Cortex of kidney (tissue), 1 donor: ENCODE measurements at places on chromosomes 16 and 17.

GRCh38 chr17:56440419-56440818 is 153.1 kb upstream of the NOG start:
- DNase-seq, result no peak

DNA sequence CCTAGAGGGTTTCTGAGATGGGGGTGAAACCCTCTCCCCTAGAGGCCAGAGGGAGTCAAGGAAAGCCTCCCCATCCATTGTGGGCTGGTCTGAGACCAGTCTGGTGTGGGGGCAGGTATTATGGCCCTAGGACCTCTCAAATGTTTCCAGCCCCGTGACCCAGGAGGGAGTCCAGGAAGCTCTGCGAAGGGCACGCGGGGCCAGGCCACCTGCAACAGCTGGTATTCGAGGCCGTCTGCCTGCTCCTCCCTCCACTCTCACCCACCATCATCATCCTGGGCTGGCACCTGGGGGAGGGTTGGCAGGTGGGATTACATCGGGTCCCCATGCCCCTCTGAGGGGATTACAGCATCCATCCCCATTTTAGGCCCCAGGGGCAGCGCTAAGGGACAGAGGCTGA is 38.1 kb upstream of the DLX4 start:
- no peak for DNase-seq

- no peak for DNase-seq
Measured at GRCh38 chr17:10360578-10360977, 12.2 kb downstream of the MYH13 start.

DNA sequence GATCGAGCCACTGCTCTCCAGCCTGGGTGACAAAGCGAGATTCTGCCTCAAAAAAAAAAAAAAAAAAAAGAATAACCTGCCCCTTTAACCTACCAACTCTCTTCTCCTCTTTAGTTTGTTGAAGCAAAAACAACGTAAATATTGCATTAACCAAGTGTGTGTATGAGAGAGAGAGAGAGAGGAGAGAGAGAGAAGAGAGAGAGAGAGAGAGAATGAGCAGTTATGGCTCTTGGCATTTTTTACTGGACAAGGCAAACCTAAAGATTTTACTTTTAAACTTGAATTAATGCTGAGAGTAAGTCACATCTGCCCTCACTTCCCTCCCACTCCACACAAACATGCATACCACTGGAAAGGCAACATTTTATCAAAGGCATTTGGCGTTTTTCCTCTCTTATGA is 3.0 kb upstream of the SLFN5 start:
- DNase-seq, result no peak

DNA sequence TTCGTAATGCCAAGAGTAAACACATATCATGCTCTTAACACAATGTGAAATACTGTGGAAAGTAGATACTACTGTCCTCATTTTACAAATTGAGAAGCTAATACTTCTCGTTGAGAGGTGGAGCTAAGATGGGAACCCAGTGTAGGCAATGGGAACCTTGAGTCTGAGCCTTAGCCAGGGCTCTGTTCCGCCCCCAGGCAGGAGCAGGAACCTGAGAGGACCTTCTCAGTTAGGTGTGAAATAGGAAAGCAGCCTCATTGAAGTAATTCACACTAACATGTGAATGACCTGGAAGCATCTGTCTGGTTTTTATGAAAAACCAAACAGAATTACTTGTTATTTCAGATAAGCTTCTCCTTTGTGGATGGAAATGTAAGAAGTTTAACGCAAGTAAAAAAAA is 62.6 kb upstream of the RBFOX1 start:
- DNase-seq, result no peak

- no peak for DNase-seq
Measured at GRCh38 chr16:49623501-49624266, 232.2 kb downstream of the ZNF423 start.

DNA sequence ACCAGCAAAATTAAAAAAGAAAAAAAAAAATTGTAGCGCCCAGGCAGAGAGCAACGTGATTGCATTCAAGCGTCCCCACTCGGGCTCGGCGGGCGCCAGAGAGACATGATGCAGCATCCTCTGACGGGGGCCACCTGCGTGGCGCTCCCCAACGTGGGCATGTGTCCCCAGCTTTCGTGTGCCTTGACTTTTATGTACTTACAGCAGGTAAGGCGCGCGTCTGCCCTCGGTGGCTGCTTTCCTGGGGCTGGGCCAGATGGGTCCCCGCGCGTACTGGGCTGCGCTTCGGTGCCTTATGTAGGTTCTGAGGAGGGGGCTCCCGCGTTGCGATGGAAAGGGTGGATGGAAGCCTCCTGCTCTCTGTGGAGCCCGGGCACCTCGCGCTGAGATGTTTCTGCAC is 28.4 kb upstream of the RBFOX1 start:
- DNase-seq, result no peak

DNA sequence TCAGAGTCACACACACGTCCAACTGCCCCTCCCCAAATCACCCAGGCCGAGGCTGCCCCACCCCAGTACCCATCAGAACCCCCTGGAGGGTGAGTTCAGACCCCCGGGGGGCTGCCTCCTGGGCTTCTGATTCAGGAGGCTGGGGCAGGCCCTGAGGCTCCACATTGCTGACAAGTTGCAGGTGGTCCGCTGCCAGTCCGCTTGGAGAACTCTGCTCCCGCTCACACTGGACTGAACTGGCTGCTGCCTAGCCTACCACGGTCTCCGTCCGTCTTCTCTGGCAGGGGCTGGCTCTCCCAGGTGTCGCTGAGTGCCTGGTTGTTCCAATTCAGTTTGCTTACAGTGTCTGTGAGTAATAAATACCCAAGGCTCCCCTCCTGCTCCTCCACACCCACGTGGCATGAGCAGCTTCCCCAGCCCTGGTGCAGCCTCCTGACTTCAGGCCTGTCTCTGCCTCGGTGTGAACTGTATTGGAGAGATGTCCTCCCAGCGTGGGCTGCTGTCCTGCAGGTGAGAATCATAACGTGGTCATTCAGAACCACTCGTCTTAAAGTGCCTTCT is 163.4 kb downstream of the LAT start:
- no peak for DNase-seq

- no peak for DNase-seq
Measured at GRCh38 chr16:81415751-81416150, 28.9 kb upstream of the CMIP start.

DNA sequence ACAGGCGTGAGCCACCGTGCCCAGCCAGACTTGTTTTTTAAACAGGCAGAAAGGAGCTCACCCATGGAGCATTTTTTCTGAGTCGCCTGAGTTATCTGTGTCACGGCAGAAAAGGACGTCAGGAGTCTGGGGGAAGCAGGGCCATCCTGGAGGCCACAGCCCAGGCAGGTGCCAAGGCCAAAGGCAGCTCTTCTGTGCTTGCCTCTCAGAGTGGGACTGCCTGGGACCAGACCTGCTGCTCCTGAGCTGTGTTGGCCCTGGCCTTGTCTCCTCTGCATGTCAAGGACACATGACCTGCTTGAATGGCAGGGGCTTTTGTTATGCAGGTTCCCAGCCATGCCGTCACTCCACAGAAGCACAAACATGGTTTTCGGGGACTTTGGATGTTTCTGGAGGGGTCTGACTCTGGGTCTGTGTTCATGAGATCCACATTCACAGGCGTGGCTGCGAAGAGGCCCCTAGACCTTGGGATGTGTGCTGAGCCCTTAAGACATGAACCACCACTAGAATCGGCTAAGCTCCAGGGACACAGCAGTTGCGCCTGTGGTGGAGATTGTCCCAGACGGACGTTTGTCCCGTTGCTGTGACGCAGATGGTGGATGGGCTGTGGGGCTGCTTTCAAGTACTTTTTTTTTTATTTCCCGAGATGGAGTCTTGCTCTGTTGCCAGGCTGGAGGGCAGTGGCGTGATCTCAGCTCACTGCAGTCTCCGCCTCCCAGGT is 33.8 kb downstream of the FOXK2 start:
- DNase-seq, result no peak

DNA sequence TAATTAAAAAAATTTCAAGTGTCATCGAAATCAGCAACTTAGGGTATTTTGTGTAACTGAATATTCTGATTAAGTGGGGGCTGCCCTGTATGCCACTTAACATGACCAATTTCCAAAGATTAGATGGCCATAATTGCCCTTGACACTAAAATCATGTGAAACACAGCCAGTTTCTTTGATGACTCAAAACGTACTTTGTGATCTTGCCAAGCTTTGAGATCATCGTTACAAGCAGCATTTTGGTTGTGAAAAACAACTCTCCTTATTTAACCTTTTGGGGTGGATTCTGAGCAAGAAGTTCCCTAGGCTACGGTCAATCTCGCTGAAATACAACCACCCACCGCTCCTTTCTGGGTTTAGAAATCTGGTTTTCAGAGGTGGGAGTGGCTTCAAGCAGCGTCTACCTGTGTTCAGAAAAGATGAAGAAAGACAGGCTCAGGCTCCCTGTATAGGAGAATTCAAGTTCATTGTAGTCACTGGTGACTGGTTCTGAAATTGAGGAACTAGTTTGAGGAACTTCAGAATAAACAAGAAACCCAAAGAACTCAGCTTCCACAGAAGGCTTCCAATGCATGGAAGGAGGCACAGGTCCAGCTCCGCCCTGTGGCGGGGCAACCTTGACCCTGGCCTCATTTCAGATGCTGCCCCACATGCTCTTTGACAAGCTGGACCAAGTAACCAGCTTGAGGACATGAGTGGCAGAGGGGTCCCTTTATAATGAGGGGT is 9.4 kb downstream of the MAP3K14 start:
- no peak for DNase-seq

- DNase-seq, result no peak
Measured at GRCh38 chr16:51818342-51818944, 667.4 kb upstream of the SALL1 start.

GRCh38 chr17:17387498-17388362 is 84.6 kb downstream of the NT5M start:
- no peak for DNase-seq

DNA sequence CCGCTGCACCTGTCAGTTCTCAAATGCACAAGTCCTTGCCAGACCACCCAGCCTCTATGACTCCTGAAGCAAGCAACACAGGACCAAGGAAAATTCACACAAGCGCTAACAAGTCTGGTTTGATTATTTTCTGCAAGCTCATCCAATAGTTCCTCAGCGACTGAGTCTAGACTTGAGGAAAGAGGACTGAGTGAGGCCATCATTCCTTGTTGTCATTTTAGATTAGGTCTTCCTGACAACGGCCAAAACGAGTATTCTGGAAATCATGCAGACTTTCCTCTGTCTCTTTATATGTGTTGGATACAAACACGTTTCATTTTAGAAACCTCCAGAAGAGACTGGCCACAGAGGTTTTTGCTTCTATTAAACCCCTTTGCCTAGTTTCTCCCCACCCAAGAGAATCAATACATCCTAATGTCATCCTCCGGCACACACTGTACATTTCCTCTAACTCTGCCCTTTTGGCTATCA is 561 bp downstream of the CCDC47 start:
- DNase-seq, result no peak

DNA sequence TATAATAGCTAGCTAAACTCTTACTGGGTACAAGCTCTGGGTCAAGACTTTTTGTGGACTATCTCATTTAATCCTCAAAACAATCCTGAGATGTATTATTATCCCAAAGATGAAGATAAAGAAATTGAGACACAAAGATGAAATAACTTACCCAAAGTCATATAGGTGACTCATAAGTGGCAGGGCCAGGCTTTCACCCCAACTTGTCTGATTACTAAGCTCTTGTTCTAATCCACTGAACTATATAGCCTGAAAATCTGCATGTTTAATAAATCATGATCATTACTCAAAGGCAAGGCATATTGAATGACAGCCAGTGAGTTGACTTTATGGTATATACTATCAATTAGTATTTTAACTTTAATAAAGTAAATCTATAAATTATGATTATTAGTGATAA is 77.4 kb downstream of the SKAP1 start:
- no peak for DNase-seq

DNA sequence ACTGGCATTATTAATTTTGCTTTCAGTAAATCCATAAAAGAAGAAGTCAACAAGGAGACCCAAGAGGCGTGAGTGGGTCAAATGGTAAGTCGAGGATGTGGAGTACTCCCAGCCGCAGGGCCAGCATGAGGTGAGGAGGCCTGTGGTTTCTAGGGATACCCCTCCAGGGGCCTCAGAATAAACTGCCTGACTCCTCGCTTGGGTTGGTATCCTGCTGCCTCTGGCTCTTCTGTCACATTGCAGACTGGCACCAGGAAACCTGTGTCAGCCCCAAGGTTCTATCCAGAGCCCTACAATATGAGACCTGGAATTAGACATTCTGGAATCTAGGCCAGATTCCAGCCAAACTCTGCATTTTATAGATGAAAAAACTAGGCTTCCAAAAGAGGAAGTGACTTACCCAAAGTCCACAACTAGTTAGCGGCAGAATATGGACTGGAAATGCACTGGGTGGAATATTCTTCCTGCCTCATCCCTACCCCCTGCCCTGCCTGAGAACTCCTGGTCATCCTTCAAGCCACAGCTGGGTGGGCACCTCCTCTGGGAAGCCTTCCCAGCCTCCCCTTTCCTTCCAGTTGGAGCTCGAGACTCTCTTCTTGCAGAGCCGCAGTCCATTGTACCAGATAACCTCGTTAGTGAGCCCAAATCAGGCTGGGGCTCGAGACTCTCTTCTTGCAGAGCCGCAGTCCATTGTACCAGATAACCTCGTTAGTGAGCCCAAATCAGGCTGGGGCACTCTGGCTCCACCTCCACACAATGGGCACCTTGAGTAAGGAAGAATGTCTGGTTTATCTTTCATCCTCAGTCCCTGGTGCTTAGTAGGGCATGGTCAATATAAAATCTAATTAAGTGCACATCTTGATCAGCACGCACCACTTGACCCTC is 22.6 kb downstream of the C17orf67 start:
- DNase-seq, result no peak
